ENCODE measurements at places on chromosomes 6 and 20.

- peak; percentile 72 for DNase-seq
These were observed 14.3 kb upstream of the C20orf144 start for GRCh38 chr20:33647603-33648395.

- DNase-seq: no peak
These were observed 155.7 kb upstream of the PRSS16 start for GRCh38 chr6:27091661-27092315.

DNA sequence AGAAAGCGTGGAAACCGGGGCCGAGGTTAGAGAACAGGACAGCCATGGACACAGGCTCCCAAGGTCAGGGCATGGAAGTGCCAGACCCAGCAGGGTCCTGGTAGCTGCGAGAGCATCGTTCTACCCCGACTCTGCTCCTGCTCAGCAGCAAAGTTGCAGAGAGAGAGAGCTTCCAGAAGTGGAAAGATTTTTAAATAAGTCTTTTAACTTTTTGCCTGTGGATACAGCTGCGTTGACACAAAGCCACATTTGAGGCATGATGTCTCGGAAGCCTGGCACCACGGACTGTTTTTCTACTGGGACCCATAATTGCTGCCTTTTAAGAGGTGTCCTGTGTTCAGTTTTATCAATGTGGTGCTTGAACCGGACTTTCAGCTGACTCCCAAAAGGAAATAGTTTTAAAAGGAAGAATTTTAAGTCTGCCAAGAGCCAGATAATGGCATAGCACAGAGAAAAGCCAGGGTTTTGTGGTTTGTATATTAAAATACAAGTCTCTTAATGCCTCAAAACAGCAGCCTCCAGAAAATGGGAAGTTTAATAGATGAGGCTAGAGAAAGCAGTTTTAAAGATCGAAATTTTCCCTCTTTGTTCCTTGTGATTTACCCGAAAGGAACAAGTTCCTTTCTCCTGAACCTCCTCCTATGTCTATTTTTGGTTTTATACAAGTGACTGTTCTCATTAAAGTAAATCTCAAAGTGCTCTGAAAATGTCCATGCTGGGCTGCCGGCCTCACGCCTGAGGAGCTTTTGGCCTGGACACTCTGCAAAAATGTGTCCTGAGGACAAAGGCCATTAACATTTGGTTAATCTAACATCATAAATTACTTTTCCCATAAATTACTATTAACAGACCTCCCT, 91.5 kb downstream of the RIN2 start:
- DNase-seq: no peak

DNA sequence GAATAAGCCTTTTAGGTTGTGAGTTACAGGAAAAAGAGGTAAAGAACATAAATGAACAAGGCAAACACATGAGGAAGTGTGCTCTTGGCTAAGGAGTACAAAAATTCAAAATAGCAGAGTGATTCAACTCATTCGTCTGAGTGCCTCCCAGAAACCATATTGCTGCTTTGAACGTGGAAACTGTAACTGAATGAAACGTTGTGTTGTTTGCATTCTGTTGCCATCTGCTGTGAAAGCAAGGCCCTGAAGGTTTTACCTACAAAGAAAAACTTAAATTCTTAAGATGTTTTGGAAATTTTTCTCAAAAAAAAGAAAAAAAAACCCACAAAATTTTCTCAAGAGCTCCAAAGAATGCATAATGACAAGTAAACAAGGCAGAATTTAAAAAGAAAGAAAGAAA, 375.4 kb upstream of the HS3ST5 start:
- DNase-seq: no peak

- no peak for DNase-seq
These were observed at the start of gene ADTRP for GRCh38 chr6:11778648-11779328. TSS of gene ADTRP (minus strand) at chr6:11778803. CDS start at chr6:11778759, 44 bp downstream.
